ENCODE measurements at places on chromosomes 11 and 22. TPM values are rescaled to one million over a fixed set of nuclear protein-coding genes. Genes with fewer than 3 reads are reported as not detected.

EMID1 gene
- polyA plus RNA-seq = 6.2 TPM

SCUBE2 gene
- 42.1 TPM for polyA plus RNA-seq

ZNRF3 gene
- 8.2 TPM for polyA plus RNA-seq

CEP57 gene
- polyA plus RNA-seq = 59.6 TPM

KBTBD3 gene
- 5.8 TPM for polyA plus RNA-seq

PNPLA5 gene
- not detected for polyA plus RNA-seq

GRCh38 chr11:43124272-43124935 lies 187.4 kb upstream of the API5 start:
- DNase-seq = no peak

DNA sequence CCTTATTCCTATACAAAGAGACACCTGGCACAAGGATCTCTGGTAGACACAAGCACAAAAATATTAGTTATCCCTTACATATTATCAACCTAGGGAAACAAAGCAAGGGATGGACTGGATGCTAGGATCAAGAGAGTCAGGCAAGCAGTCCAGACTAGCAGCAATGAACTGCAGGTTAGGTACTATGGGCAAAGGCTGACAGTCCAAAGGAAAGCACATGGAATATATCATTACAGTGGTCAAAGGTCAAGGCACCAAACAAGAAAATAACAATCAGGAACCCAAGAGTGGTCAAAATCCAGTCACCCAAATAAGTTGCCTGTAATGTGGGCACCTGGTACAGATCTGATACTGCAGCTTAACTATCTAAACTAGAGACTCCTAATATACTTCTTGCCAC lies 77.7 kb downstream of the TTC28 start:
- DNase-seq = no peak

DNA sequence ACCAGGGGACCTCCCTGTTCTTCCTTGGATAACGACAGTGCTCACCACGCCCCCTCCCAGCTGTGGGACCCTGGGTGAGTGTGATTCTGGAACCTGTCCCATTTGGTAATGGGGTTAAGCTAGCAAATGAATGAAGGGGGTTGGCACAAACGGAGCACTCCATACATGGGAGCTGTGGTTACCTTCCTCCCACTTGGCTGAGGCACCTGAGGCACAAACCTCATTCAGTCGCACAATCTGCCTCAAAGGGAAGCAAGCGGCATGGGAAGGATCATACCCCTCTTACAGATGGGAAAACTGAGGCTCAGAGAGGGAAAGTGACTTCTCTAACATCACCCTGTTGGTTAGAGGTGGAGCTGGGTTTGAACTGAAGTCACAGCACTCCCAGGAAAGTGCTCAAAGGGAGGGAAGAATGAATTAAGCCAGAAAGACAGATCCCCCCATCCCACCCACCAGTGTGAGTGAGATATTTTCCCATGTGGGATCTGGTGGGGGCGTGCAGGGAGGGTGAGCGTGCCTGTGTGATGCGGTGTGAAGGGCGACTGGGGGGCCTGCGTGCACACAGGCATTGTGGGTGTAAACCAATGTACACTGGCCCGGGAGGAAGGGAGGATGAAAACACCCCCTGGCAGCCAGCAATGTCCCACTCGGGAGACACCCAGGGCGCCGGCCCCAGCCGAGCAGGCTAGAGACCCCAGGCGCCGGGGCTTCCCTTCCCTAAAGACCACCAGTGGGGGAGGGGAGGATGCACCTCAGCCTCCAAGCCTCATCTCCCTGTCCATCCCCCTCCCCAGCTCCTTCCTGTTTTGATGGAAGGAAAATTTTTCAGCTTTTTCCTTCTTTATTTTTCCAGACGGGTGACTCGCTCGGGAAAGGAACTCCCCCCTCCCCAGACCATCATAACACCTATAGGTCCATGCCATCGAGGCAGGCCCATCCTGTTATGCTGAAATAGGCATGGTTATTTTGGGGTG lies 8.0 kb upstream of the PDGFB start:
- no peak for DNase-seq

- DNase-seq = no peak
Measured at GRCh38 chr11:61727401-61727811, 25.0 kb upstream of the MYRF start.

DNA sequence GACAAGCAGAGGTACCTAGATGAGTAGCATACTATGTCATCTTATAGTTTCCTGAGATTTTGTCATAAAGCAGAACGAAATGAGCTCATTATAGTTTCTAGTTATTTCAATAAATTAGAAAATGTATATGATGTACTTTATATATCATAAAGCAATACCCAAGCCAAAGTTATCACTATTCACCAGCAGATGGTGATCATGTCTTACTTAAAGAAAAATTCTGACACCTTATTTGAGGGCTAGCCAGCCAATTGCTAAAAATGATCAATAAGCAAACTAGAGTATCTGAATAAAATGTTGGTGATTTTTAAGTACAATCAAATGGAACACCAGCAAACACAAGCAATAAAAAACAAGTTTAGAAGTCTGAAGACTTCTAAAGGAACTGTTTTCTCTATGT lies 44.1 kb downstream of the RSF1 start:
- DNase-seq = no peak

DNA sequence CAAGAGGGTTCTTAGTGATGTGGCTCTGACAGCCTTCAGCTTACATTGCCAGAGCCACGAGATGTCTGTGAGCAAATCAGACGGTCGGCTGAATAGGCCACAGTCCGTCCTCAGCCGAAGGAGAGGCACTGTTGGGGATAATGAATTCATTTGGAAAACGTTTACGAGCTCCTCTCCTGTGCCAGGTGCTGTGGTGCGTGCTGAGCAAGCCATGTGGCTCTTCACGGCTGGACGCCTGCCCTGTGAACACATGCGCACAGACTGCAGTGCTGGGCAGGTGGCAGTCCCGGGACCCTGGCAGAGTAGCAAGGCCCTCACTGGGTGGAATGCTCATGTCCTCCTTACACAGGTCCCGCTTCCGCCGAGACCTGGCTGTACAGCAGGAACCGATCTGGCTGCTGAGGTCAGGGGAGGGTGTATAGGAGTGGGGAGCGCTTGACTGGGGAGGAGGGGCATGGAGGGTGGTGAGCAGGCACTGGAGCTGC lies 6.8 kb downstream of the TBC1D22A start:
- DNase-seq = no peak

GRCh38 chr11:72688929-72689328 lies 14.7 kb upstream of the PDE2A start:
- DNase-seq = no peak

DNA sequence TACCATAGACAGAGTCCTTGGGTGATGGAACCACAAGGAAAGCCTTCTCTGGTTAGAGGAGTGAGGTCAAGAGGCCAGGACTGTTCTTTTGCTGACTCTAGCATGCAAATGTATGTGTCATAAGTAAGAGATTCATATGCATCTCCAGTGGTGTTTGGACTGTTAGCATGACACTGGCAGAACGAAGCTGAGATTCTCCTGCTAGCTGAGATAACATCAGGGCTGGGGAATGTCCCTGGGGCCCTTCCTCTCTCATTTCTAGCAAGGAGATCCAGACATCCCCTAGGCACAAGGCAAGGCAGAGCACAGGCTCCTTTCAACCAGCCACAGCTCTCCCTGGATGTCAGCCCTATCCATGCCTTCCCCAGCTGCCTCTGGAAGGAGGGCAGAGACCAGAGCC lies 711.3 kb downstream of the OPCML start:
- DNase-seq = no peak

GRCh38 chr22:43776081-43776670 lies 35.9 kb downstream of the EFCAB6 start:
- DNase-seq = no peak

DNA sequence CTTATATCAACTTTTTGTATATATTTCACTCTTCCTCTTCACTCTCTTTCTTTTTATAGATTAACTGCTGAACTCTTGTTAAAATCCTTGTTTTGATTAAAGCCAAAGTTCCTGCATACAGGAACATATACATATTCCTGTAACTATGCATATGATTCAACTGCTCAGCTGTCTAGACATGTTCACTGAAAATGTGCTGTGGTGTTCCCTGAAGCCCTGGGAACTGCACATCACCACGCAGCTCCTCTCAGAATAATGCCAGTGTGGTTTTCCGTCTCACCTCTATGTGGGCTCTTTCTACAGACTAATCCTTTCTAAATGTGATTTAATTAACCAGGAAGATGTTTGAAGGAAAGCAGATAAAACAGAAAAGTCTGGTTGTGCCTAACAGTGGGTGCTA lies 25.6 kb upstream of the MMP12 start:
- DNase-seq = no peak

All from muscle of arm (tissue), 14 donors.